NCI-H1694 (cell line): ENCODE measurements at places on chromosomes 12 and 14.
A peak's percentile ranks its signal among the peaks of the same experiment; 100 is the strongest.

DNA sequence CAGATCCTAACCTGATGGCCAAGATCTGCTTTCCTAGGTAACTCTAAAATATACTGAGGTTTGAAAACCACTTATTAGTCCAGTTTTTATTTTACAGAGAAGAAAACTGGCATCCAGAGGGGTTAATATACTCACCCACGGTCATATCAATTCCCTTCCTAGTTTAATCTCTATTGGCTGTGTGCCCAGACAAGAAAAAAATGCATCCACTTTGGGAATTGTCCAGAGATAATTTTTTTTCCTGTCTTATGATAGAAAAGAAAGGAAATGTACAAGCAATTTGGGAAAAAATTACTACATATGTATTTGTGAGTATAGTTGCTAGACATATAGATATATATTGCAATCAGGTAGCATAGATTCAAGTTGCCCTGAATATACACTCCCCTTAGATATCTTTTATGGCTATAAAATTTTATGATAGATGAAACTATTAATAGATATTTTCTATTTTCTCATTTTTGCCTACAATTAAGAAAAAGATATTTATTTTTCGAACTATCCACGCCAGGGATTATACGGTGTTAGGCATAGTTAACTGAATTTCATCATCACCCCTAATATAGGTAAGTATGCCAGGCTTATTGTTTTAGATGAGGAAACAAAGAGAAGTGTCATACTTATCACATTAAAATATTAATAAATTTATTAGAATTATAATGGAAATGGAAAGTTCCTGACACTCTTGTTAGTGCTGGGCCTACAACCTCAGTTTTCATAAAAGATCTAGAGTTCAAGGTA is 100.5 kb upstream of the SLC38A2 start:
- DNase-seq, result no peak

DNA sequence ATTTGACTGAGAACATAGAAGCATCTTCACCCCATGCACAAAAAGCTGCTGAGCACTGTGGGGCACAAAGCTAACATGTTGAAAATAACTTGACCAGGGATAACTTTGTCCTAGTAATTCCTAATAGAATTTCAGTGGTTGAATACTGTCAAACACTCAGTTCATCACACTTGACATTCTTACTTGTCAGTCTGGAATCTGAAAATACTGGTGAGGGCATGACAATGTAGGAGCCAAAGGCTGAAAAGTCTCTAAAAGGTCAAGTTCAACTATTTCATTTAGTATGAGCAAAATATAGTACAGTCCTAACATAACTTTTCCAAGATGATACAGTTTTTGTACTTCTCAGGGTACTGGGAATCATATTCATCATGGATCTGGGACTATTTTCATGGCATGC is 504.4 kb upstream of the LMO3 start:
- no peak for DNase-seq

DNA sequence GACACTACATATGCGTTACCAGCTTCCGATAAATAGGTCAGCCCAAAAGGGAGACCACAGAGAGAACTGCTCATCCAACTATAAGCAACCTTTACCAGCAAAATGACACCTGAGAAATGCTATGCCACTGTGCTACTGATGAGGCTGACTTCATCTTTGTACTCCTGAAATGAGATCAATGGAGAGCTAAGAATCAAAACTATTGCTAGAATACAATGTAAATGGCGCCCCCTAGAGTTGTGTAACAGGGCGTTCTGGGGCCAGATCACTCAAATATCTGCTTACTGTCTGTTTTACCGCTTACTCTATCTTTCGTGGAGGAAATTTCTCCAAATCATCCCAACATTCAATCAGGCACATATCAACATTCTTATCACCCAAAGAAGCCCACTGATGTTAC is 4.6 kb downstream of the ZNF384 start:
- peak; percentile 93 for DNase-seq

- DNase-seq, result no peak
These were observed 4.0 kb downstream of the ASCL1 start for GRCh38 chr12:102961466-102961855.

- DNase-seq, result peak; percentile 57
These were observed 827.6 kb downstream of the NRXN3 start for GRCh38 chr14:78997811-78998210.

- DNase-seq, result no peak
These were observed 8.7 kb downstream of the SLC48A1 start for GRCh38 chr12:47781479-47782371.
